ENCODE measurements at places on chromosomes 7 and 10.
A peak's percentile ranks its signal among the peaks of the same experiment; 100 is the strongest.

- DNase-seq: no peak
These were observed 3.0 kb downstream of the SMARCD3 start for GRCh38 chr7:151245360-151246101.

DNA sequence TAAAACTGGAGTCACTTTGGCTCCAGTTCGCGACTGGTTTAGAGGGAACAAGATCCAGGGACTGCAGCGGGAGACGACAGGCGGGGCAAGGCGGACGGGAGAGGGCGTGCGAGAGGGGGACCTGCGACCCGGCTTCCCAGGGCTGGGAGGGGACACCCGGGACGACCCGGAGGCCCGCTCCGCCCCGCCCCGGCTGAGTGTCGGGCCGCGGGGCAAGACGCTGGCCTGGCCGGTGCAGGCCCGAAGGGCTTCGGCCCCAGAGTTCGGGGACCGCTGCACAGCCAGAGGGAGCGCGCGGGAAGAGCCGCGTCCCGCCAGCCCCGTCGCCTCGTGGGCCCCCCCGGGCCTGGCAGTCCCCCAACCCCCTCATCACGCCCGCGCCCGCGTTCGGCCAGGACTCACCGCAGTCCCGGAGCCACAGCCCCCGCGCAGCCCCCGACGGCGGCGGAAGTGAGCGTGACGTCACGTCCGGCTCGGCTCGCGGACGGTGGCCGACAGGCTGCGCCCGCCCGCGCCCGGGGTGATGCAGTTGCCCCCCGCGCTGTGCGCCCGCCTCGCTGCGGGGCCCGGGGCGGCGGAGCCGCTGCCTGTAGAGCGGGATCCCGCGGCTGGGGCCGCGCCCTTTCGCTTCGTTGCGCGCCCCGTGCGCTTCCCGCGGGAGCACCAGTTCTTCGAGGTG, at the start of the genes TUBGCP2 and ZNF511:
Gene TUBGCP2, minus strand, starts transcription at position 452 of the 679 bp plus-strand sequence. CDS start 5,931 bp downstream, outside the sequence.
Gene ZNF511, plus strand, starts transcription at position 494 of the 679 bp plus-strand sequence. Its CDS starts 30 bp downstream, at position 524.
- peak; percentile 27 for DNase-seq

GRCh38 chr10:123649676-123650075, 16.5 kb upstream of the GPR26 start:
- DNase-seq: no peak

DNA sequence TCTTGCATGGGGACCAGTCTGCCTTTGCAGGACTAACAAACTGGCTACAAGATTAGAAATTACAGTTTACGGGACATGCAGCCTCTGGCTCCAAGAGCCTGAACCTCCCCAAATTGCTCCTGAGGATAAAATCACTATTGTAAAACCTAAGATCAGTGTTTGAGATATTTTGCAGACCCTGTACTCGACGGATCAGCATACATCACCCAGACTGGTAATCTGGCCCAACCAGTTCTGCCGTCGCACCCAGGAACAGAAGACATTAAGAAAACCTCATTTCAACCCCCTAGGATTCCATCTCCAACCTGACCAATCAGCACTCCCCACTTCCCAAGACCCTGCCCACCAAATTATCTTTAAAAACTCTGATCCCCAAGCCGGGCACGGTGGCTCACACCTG, 27.1 kb upstream of the DNMBP start:
- no peak for DNase-seq

GRCh38 chr10:30088178-30088577, 28.8 kb upstream of the JCAD start:
- no peak for DNase-seq

DNA sequence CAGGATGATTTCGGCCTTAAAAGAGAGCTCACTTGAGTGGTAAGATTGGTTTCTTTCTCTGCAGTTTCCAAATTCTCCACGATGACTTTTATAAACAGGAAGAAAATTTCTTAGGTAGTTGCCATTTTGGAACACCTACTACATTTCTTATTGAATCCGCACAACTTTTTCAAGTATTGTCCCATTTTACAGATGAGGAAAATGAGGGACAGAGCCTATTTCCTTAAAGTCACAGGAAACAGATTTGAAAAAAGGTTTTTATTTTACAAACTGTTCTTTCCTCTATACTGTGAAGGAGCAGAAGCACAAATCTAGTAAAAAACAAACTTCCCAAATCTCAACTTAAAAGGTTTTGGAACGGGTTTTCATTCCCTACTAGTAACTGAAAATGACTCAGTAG, 2.7 kb downstream of the YWHAG start:
- DNase-seq: no peak

- no peak for DNase-seq
These were observed 213.5 kb downstream of the PAXIP1 start for GRCh38 chr7:154789404-154789803.

DNA sequence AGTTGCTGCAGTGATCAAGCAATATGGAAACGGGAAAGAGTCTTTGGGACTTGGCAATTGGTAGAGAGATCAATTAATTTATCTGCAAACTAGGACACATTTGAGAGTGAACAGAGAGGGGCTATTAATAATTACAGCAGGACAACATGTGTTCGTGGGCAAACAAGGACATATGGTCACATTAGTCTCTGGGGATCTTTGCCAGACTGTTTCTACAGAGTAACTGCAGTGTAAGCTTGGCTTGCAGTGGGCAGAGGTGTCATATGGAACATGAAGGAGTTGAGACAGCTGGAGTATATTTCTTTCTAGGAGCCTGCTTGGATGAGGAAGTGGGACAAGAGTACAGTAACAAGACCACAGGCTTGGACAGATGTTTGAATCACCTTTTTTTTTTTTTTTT, 232.1 kb upstream of the LYZL1 start:
- no peak for DNase-seq

DNA sequence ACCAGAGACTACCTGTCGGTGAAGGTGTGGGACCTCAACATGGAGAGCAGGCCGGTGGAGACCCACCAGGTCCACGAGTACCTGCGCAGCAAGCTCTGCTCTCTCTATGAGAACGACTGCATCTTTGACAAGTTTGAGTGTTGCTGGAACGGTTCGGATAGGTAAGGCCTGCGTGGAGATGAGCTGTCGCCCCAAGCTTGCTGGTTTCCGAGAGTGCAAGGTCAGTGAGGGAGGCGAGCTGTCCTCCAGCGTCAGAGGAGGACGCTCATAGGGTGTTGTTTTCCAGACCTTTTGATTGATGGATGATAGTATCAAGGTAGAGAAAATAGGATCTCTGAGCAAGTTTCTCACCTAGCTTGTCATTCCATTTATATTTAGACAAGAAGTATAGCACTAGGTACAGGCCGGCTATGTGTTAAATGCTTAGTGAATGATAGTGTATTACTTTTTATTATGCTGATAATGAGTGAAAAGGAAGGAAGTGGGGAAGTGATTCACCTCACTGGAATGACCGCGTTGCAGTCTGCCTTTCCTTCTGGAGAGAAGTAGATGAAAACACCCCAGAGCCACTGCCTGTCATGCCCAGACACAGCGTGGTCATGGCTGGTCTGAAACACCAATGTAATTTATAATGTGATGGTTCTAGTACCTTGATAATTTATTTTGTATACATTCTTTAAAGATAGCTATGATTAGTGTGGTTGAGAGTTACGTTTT, 33.9 kb downstream of the BNIP3 start:
- DNase-seq: peak; percentile 13

DNA sequence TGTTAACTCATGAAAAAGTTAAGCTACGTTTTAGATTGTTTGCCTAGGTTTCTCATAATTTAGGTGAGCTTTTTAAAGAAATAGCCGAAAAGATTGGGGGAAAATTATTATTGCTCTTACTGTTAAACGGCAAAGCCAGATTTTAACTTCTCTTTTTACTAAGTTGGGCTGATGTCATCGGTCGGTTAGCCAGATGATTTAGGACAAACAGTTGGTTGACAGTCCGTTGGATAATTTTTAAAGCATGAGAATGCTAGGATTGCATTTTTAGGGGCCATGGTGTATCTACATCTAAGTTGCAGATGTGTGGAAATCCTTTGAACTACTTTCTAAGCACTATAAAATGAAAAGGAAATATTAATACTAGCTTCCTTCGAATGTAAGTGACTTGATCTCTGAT, 280.9 kb upstream of the AKR1E2 start:
- no peak for DNase-seq

DNA sequence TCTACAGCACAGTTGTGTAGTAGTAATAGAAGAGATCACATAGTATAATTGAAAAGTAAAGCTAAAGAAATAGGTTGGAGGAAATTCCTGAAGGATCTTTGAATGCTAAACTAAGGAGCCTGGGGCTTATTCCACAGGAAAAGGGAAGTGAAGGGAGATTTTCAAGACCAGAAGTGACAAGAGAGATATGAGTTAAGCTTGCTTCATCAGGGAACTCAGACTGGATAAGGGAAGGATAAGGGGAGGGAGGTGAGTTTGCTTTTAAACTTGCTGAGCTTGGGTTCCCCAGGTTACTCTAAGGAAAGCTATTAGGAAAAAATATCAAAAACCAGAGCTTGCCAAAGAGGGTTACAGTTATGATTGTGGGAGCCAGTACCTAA, 182.4 kb downstream of the RAPGEF5 start:
- no peak for DNase-seq

DNA sequence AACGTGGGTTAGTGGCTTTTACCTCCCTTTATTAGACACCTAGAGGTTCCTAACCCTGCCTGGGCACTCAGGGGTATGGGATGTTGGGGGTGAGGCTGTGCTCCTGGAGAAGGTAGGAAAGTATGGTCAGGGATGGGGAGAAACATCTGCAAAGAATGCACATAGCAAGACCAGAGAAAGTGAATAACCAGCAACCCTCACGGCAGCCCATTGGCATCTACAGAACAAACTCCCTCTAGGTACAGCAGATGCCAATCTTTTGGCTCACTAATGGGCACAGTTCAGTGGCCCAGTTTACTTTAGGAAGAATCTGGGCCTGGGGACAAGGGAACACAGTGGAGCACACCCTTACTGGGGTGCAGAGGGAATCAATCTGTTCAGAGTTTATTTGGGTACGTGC, 143.9 kb downstream of the JAZF1 start:
- no peak for DNase-seq

GRCh38 chr10:10270126-10271050, 747.3 kb upstream of the CELF2 start:
- DNase-seq: no peak

- no peak for DNase-seq
These were observed 105.6 kb downstream of the SH3PXD2A start for GRCh38 chr10:103749779-103750178.

- DNase-seq: no peak
These were observed 738.4 kb downstream of the SUGCT start for GRCh38 chr7:40873248-40873647.

DNA sequence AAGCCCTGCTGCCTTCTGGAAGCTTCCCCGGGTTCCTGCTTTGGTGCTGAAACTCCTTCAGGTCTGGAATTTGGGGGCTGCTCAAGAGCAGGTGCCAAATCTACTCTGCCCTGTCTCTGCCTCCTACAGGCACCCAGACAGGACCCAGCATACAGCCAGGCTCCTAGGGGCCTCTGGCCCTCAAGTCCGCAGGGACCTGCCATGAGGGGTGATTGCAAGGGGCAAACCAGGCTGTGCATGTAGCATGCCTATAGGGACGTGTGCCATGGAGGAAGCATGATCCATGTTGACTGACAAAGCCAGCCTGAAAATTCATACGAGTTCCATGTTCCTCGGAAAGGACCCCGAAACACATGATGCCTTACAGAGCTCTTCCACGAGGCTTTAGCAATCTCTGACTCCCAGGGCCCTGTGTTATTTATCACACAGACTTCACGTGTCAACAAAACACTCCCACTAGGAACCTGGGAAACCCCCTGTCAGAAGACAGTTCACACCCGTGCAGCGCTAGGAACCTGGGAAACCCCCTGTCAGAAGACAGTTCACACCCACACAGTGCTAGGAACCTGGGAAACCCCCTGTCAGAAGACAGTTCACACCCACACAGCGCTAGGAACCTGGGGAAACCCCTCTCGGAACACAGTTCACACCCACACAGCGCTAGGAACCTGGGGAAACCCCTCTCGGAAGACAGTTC, 75.3 kb upstream of the DNAAF5 start:
- no peak for DNase-seq

GRCh38 chr10:131790021-131790420, 110.8 kb upstream of the PPP2R2D start:
- DNase-seq: no peak

GRCh38 chr7:25849500-25850184, 302.4 kb upstream of the NFE2L3 start:
- DNase-seq: no peak

DNA sequence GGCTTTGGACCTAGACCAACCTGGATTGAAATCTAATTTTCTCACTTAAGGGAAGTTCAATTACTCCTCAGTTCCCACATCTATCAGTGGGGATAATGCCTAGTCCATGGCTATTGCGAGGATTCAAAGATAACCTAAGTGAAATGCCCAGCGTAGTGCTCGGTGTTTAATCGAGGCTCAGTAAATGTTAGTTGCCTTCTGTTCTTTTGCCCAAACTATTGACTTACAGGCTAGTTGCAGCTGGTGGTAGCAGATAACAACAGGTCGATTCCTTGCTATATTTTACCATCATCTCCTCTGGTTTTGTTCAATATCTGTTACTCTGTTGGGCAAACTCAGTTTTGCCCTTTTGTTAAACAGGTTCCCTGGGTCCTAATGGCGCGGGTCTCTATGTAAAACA, 22.8 kb downstream of the DNAH11 start:
- DNase-seq: no peak

GRCh38 chr10:2744547-2745200, 322.7 kb upstream of the PFKP start:
- no peak for DNase-seq

DNA sequence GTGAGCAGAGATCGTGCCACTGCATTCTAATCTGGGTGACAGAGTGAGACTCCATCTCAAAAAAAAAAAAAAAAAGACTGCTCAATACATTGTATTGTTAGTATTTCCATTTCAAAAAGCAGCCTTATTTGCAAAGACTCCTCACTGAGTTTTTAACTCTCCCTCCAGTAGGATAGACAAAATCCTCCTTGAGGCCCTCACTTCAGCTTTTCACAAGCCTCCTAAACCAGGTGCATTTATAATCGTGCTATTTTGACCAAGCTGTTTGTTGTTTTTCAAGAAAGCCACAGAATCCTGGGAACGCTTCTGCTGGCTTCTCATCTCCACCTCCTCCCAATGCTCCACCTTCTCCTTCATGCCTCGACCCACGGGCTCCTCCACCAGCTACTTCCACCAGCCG, 6.3 kb upstream of the DDIT4 start:
- no peak for DNase-seq
